Left cardiac atrium (tissue), 4 donors: ENCODE measurements at places on chromosomes 7 and 10. TPM values are rescaled to one million over a fixed set of nuclear protein-coding genes. Genes with fewer than 3 reads are reported as not detected.

DNA sequence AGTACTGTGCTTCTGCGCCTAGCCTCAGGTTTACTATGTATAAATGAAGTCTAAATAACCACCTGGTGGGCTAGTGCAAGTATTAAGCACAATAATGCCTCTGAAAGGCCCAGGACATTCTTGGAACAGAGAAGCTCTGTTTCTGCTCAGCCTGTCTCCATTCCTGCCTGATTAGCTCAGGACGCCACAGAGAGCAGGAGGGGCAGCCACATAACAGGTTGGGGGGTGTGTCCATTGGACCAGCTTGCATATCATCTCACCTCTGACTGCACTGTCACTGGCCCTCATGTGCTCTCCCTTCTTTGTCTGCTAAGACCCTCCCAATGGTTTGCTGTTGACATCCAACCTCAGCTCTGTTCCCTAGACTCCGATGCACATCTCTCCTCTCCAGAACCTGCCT is 52.8 kb upstream of the IKZF1 start:
- DNase-seq = no peak

DNA sequence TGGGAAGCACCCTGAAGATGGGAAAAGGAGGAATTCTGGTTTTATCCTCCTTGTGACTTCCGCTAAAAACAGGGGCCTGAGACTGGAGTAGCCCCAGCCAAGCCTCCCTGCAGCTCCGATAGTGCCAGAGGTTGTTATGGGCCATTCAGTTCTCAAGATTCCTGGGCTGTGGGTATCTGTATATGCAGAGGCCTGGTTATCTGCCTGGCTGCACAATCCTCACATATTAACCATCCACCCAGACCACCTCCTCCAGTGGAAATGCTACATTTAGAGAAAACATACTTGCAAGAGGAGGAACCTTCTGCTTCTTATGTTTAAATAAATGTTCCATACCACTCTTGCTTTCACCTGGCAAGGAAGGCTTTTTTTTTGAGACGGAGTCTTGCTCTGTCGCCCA is 34.6 kb downstream of the ARL3 start:
- no peak for DNase-seq

DNA sequence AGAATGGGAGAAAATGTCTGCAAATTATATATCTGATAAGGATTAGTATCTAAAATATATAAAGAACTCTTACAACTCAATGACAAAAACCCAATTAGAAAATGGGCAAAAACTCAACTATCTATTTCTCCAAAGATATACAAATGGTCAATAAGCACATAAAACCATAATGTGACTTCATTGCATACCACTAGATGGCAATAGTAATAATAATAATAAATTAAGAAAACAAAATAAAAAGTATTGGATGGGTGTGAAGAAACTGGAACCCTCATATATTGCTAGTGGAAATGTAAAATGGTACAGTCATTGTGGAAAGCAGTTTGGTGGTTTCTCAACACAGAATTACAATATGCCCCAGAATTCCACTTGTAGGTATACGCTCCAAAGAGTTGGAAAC is 98.8 kb downstream of the VIPR2 start:
- DNase-seq = no peak

DNA sequence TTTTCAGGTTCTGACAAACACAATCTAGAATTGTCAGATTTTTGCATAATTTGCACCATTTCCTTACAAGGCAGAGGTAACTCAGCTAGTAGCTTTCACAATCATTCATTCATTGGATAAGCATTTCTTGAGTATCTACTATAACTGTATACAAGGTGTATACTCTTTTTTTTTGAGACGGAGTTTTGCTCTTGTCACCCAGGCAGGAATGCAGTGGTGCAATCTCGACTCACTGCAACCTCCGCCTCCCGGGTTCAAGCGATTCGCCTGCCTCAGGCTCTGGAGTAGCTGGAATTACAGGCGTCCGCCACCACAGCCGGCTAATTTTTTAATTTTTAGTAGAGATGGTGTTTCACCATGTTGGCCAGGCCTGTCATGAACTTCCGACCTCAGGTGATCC is 16.2 kb upstream of the EXOC6 start:
- no peak for DNase-seq

GRCh38 chr7:20063644-20064043 is 153.5 kb downstream of the MACC1 start:
- DNase-seq = no peak

DNA sequence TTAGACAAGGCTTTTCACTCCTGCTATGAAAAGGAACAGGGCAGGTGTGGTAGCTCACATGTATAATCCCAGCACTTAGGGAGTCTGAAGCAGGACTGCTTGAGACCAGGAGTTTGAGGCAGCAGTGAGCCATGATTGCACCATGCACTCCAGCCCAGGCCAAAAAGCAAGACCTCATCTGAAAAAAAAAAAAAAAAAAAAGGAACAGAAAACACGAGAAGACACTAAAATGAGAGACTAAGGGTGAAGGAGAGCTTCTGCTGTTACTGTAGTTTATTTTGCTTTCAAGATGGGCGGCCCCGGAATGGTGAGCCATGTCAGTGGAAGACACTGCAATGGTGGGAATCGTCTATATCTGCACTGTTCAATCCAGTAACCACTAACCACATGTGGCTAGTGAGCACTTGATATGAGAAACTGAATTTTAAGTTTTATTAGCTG is 9.9 kb downstream of the PIP4K2A start:
- DNase-seq = no peak

- no peak for DNase-seq
Measured at GRCh38 chr7:143992670-143993069, 7.5 kb upstream of the OR6B1 start.

DNA sequence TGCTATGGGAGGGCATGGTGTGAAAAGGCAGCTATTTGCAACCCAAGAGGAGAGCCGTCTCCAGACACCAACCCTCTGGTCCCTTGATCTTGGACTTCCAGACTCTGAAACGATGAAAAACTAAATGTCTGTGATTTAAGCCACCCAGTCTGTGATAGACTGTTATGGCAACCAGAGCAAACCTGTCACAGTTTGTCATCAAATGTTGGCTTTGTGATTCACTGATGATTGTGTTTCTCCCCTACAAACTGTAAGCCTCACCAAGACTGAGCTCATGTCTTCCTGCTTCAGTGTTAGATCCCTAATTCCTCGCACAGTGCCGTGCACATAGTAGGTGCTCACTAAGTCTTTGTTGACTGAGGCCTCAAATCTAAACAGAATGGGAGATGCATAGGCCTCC is 224.6 kb upstream of the PITRM1 start:
- DNase-seq = no peak

GRCh38 chr10:119637631-119638030 is 13.5 kb upstream of the BAG3 start:
- DNase-seq = no peak

- no peak for DNase-seq
Measured at GRCh38 chr7:36764929-36765328, 40.6 kb upstream of the AOAH start.

DNA sequence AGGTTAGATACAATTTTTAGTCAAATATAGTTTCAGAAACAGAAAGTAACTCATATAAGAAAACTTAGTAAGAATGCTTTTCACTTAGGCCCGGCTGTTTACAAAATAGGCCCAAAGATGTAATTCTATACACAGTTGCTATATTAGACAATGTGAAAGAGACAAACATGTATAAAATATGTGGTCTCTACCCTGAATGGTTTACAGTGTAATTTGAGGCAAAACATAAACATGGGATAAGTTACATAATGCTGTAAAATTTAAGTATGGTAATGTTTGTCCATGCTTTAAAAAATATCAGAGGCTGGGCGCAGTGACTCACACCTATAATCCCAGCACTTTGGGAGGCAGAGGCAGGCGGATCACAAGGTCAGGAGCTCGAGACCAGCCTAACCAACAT is 18.7 kb downstream of the KRIT1 start:
- no peak for DNase-seq

The HTRA1 gene
- total RNA-seq = 69.4 TPM

The PRPS1L1 gene
- total RNA-seq = not detected

The DENND10 gene
- total RNA-seq = 25.4 TPM

The ZKSCAN1 gene
- 36.7 TPM for total RNA-seq

The TFPI2 gene
- 3.6 TPM for total RNA-seq
